ENCODE measurements at places on chromosomes 5 and 9. TPM values are rescaled to one million over a fixed set of nuclear protein-coding genes. Genes with fewer than 3 reads are reported as not detected.

Gene PGM5
- not detected for total RNA-seq

Gene SLC24A2
- total RNA-seq: not detected

Gene KIF4B
- 0.07 TPM for total RNA-seq

Gene PAPPA
- not detected for total RNA-seq

Gene LCP2
- 254 TPM for total RNA-seq

Gene HARS2
- 30.1 TPM for total RNA-seq

Gene GPR151
- not detected for total RNA-seq

Gene PCA3
- not detected for total RNA-seq

Gene TAF11L5
- total RNA-seq: not detected

Gene USP20
- total RNA-seq: 45.6 TPM

DNA sequence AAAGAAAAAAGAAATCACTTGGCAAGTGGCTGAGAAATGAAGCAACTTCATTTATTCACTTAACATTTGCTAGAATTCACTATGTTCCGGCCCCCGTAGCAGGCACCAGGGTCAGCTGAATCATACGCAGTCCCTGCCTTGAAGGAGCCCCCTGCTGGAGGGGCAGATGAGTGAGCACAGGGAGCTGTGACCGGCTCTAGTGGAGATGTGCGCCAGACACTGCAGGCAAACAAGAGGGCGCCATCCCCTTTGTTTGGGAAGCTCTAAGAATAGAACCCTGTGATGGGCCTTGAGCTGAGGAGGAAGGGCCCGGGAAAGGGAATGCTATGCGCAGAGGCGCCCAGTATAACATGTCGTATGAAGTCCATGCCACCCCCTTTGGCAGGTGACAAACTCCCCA is 20.2 kb upstream of the RPL26L1 start:
- no peaks in the 10 kb centered on the region for H3K27me3 ChIP-seq
- no peak for DNase-seq
- no peak overlapping the region for H3K27ac ChIP-seq

DNA sequence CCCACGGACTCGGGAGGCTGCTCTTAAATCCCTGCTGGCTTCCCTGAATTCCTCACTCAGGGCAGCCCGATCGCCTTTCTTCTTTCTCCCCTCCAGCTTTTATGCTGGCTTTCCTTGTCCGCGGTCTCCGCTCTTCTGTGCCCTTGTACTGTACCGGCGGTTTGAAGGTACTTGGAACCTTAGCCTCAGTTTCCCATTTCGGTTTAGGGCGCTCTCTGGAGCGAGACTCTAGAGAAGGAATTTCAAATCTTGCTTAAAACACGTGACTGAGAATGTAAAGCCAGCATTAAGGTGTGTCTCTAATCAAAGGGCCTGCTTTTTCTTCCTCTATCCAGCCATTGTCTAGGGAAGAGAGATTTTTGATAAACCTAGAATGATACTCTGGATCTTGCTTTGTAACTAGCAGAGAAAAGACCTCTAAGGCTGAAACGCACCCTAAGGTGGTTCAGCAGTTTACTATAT is 650 bp downstream of the GPR107 start:
- DNase-seq: no peak
- H3K27ac ChIP-seq: peak overlapping the region; percentile 89

GRCh38 chr5:1386274-1386717 is 41.4 kb upstream of the CLPTM1L start:
- peaks cover 25% of the 10 kb centered on the region for H3K27me3 ChIP-seq
- peak overlapping the region; percentile 98 for H3K27ac ChIP-seq
- H3K36me3 ChIP-seq: no peaks in the 10 kb centered on the region
- DNase-seq: peak; percentile 67
- peaks cover 14% of the 10 kb centered on the region for H3K4me1 ChIP-seq

- DNase-seq: no peak
- no peaks in the 10 kb centered on the region for H3K36me3 ChIP-seq
These were observed 36.2 kb upstream of the ANKRD55 start for GRCh38 chr5:56269216-56269927.

DNA sequence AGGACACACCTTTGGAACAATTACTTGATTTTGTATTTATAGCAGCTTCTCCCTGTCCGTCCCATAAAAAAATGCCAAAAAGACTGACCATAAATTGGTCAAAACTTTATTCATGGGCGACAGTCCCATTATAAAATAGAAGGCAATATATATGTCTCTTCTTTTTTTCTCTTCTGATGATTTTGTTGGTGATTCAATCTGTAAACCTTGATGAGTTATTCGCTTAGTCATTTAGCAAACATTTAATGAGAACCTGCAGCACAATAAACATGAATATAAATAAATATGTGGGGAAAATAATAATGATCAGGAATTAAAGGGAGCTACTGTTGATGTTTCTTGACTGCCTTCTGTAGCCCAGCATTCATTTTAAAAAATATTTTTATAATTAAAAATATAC is 356.4 kb upstream of the ACTBL2 start:
- no peak overlapping the region for H3K27ac ChIP-seq
- peaks cover 2% of the 10 kb centered on the region for H3K27me3 ChIP-seq
- no peaks in the 10 kb centered on the region for H3K36me3 ChIP-seq
- no peak for DNase-seq
- H3K4me3 ChIP-seq: no peak overlapping the region

- no peaks in the 10 kb centered on the region for H3K4me1 ChIP-seq
- no peak for DNase-seq
- peaks cover 31% of the 10 kb centered on the region for H3K27me3 ChIP-seq
- no peak overlapping the region for H3K27ac ChIP-seq
These were observed 16.6 kb upstream of the EGFL7 start for GRCh38 chr9:136645903-136646754.

DNA sequence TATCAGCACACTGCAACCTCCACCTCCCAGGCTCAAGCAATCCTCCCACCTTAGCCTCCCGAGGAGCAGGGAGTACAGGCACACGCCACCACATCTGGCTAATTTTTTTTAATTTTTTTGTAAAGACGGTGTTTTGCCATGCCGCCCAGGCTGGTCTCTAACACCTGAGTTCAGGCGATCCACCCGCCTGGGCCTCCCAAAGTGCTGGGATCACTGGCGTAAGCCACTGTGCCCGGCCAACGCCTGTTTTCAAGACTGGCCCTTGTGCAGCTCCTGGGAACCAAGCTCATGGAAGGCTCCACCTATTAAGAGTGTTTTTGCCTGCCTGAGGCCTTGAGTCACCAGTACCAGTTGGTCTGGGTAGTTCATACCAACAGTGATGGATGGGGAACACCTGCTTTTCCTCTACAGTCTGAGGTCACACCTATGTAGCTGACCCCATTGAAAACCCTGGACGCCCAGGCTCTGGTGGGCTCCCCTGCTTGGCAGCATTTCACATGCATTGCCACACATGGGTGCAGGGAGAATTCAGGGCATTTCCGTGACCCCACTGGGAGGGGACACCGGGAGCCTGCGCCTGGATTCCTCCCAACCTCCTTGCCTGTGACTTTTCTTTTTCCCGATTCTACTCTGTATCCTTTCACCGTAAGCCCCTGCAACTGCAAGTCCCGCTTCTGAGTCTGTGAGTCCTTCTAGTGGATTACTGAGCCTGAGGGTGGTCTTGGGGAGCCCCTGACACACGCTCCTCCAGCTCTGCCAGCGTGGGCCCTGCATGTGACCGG is 63.5 kb downstream of the ZNF354C start:
- H3K4me3 ChIP-seq: no peak overlapping the region
- H3K27ac ChIP-seq: no peak overlapping the region
- no peak for DNase-seq
- no peaks in the 10 kb centered on the region for H3K27me3 ChIP-seq
- H3K36me3 ChIP-seq: peaks cover 3% of the 10 kb centered on the region

GRCh38 chr9:21715408-21715807 is 87.0 kb upstream of the MTAP start:
- DNase-seq: no peak
- peaks cover 4% of the 10 kb centered on the region for H3K4me1 ChIP-seq
- H3K4me3 ChIP-seq: no peak overlapping the region
- H3K27me3 ChIP-seq: peaks cover 21% of the 10 kb centered on the region
- H3K27ac ChIP-seq: no peak overlapping the region
- no peaks in the 10 kb centered on the region for H3K36me3 ChIP-seq

GRCh38 chr5:66595756-66596635 is at the start of gene MAST4:
TSS of gene MAST4 (plus strand) at chr5:66596393. CDS start at chr5:66596656, 263 bp downstream.
- peaks cover 64% of the 10 kb centered on the region for H3K27me3 ChIP-seq
- no peak within 1 kb of the TSS for H3K27ac ChIP-seq
- peaks cover 10% of the 10 kb centered on the region for H3K4me1 ChIP-seq
- no peaks in the 10 kb centered on the region for H3K36me3 ChIP-seq
- peak; percentile 69 for DNase-seq
- peak within 1 kb of the TSS; percentile 80 for H3K4me3 ChIP-seq

DNA sequence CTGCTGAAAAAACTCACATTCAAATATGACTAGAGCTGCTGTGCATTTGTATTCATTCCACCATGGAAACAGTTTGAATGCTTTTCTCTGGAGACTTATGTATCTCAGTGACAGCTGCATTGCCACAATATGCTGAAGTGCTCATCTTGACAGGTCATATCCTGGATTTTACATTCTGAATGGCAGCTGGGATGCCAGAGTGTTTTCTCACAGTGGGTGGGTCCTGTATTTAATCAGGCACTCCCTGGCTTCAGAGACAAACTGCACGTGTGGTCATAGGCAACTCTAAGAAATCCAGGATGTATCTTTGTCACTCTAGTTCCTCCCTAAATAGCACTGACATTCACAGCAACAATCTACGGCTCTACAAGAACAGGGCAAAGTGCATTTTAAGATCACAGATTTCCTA is 75.6 kb downstream of the ST8SIA4 start:
- no peaks in the 10 kb centered on the region for H3K27me3 ChIP-seq
- H3K36me3 ChIP-seq: peaks cover 53% of the 10 kb centered on the region
- H3K4me3 ChIP-seq: no peak overlapping the region
- DNase-seq: no peak
- H3K27ac ChIP-seq: peak overlapping the region; percentile 79

GRCh38 chr5:180304431-180305375 is 12.8 kb upstream of the MAPK9 start:
- no peak for DNase-seq
- no peak overlapping the region for H3K4me3 ChIP-seq
- no peak overlapping the region for H3K27ac ChIP-seq
- H3K36me3 ChIP-seq: no peaks in the 10 kb centered on the region
- no peaks in the 10 kb centered on the region for H3K4me1 ChIP-seq

Measured in activated T-helper 2 cell treated with anti-CD3 and anti-CD28 coated beads, Interferon-gamma antibody, Interleukin-2, Interleukin-4, amounts not matched to agents 10 μg/mL and 5 μg/mL and 100 μg/mL, durations not matched to agents 14 hours and 24 hours and 36 hours (primary cell).